ENCODE measurements at places on chromosomes 6 and 20.

DNA sequence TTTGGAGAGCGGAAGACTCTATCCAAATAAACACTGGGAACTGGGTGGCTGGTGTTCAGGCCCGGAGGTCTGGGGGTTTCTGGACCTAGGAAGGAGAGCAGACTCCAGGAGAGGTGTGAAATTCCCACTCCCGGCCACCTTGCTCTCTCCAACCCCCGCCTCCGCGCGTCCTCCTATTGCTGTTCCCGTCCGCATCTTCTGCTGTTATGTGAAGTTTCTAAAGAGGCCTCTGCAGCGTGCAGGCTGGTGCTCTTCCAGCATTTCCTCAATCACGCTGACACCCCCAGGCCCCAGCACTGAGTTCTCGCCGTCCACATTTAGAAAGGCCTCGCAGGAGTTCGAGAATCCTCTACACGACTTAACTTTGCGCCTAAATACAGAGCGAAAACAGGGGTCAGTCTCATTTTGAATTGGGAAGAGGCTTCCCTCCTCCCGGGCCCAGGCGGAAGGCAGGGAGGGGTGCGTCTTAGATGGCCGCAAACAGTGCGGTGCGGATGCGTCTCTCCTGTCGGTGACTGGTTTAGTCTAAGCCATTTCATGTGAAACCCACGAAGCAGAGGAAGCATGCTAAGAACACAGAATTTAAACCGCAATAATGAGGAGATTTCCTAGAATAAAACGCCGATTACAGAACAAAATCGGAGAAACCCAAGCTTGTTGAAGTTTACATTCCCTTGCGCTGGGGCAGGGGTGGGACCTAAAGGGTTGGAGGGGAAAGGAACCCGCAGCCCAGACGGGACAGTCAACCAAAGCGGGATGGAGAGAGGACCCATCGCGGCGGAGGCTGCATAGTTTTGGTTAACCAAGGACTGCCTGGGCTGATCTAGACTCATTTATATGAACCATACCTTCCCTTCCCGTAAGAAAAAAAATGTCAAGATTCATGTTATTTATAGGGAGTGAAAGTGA is 4.0 kb upstream of the FOXF2 start:
- DNase-seq, result no peak

GRCh38 chr6:152978058-152978457 is 4.8 kb downstream of the FBXO5 start:
- no peak for DNase-seq

GRCh38 chr6:6908121-6908520 is 199.6 kb upstream of the RREB1 start:
- no peak for DNase-seq

- no peak for DNase-seq
Observed at GRCh38 chr6:52595000-52595795, 18.3 kb upstream of the TRAM2 start.

DNA sequence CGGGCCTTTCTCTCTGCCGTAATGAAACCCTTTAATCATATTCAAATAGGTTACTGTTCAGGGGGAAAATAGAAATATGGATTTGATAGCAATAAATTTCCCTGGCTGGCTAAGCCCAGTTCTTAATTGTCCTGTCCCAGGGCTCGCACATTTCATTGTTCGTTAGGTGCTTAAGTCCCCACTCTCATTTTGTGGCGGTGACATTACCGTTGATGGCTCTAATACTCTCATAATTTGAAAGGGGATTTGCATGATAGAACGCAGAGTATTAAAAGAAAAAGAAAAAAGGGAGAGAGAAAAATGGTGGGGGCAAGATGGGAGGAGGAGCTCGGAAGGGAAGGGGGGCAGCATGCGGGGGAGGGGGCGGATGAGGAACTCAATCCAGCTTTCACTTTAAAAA is 79.1 kb upstream of the FOXP4 start:
- no peak for DNase-seq

DNA sequence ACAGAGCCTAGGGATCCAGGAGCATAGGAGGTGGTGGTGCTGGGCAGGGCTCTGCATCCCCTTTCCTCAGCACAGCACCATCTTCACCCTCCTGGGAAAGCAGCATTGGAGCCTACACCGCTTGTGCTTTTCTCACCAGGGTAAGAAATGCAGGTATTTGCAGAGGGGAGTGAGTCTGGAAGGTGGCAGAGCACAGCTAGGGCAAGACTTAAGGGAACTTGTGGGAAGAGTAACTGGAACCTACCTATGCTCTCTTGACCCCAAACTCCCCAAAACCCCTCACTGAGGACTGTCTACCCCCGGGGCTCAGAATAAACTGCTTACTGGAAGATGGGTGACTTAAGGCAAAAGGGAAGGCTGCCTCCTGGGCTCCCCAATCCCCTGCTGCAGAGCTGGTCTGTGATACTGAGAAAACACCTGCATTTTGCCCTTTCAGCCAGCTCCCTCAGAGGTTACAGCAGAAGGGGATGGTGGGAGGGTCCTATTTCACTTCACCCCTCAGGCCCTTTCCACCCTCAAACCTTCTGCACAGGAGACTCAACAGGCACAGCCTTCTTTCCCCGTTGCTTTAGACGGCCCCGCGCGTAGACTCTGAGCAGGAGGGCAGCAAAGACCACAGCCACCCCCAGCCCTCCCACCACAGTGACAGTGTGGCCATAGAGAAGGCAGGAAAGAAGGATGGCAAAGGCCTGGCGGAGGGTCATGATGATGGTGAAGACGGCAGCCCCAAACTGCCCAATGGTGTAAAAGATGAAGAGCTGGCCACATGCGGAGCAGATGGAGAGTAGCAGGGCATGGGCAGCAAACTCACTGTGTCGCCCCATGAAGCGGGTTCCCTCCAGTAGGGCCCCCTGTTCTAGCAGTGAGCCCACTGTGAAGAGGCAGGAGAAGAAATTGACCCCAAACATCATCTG is 2.9 kb downstream of the SLC35B2 start:
- DNase-seq, result no peak

DNA sequence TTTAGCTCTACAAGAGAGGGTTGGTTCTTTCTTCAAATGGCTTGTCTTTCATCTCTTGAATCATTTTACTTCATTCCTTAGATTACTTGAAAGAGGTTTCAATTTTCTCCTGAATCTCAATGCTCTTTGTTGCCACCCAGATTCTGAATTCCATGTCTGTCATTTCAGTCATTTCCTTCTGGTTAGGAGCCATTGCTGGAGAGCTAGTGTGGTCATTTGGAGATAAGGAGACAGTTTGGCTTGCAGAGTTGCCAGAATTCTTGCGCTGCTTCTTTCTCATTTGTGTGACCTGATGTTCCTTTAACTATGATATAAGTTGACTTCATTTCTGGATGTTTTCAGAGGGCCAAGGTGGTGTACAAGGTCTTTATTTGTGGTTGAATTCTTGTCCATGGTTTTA is 157.8 kb downstream of the SLC22A3 start:
- DNase-seq, result no peak

DNA sequence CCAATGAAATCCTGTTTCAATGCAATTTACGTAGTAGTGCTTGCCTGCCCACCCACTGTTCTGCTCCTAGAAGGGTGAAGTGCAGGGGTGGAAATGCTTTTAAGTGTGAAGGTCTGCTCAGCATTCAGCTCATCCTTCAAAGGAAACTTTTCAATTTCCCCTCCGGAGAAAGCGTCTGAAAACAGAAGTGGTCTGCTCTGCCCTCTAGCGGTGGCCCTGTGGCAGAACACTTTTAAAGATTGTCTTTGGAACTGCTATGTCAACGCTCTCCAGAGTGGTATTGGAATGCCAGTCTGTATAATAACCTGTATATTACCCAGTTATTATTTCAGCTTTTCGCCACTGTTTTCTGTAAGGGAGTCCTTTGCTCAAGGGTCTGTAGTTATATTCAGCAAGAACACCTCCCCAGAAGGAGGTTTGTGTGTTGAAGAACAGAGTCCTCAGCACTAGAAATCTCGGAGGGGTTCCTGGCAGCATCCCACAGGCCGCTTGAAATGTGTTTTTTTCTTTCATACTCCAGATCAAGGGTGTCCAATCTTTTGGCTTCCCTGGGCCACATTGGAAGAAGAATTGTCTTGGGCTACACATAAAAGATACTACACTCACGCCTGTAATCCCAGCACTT is 63.1 kb upstream of the KLHL31 start:
- peak; percentile 42 for DNase-seq

Data from effector CD4-positive, alpha-beta T cell (primary cell).